ENCODE measurements at places on chromosomes 4 and X.

DNA sequence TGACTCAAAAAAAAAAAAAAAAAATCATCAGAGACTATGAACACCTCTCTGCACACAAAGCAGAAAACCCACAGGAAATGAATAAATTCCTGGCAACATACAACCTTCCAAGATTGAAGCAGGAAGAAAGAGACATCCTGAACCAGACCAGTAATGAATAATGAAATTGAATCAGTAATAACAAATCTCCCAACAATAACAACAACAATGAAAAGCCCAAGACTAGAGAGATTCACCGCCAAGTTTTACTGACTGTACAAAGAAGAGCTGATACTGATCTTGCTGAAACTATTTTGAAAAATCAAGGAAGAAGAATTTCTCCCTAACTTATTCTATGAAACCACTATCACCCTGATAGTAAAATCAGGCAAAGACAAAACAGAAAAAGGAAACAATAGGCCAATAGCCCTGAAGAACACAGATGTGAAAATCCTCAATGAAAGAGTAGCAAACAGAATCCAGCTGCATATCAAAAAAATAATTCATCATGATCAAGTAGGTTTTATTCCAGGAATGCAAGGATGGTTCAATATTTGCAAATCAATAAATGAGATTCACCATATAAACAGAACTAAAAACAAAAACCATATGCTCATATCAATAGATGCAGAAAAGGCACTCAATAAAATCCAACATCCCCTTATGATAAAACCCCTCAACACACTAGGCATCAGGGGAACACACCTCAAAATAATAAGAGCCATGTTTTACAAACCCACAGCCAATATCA lies 31.0 kb upstream of the PLK4 start:
- no peak for DNase-seq

DNA sequence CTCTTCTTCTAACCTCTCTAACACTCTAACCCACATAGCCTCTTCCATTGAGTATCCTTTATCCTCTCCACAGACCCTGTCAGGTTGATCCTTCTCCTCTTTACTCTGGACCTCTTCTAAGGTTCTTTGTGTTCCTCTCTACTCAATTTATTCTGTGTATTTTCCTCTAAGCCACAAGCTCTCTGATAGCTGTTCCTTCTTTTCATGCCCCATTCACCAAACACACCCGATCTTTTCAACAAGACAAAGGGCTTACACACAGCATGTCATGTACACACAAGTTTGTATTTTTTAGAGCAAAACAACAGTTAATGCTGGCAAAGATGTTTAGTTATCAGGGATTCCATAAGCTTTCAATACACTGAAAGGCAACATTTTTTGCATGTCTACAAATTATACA lies 1.9 kb downstream of the SPIN2B start:
- DNase-seq = no peak

DNA sequence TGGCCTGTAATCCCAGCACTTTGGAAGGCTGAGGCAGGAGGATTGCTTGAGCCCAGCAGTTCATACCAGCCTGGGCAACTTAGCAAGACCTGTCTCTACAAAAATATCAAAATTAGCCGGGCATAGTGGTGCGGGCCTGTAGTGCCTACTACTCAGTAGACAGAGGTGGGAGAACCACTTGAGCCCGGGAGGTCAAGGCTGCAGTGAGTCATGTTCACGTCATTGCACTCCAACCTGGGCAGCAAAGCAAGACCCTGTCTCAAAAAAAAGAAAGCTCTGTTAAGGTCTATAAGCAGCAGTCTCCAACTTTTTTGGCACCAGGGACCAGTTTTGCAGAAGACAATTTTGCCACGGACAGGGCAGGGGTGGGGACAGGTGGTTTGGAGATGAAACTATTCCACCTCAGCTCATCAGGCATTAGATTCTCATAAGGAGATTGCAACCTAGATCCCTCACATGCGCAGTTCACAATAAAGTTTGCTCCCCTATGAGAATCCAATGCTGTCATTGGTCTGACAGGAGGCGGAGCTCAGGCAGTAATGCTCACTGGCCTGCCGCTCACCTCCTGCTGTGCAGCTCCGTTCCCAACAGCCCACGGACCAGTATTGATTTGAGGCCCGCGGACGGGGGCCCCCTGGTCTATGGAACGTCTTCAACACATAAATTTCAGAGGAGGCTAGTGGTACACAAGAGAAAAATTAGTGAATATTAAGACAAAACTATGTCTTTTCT lies 67.9 kb downstream of the KLHL8 start:
- no peak for DNase-seq

DNA sequence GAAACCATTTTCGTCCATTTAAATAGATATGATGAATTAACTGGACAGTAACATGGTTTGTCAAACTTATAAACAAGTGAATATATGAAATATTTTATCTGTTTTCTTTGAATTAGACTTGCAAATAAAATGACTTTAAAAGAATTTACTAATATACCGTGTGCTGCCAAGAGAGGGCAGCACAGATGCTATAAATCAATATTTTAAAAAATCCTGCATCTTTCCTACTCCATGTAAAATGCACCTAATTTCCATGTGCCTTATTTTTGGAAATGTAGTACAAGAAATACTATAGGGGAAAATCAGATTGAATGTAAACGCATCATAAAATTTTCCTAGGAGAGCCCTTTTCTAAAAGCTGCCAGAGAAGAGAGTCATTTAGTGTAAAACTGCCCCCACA lies 62.2 kb downstream of the PRKX start:
- DNase-seq = no peak

DNA sequence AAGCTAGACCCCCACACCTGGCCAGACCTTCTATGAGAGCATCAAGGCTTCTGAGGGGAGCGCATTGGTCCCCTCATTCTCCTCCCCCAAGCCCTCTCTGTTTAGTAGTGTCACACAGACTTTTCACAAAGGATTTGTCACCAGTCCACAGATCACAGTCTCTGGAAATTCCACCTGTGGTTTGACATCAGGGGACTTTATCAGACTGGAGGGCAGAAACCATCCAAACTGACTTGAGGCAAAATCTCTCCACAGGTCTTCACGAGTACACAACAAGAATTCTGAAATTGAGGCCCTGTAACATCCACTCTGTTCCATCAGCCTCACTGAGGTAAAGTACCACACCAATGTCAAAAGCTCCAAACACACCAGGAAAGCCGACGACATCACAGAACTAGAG lies 112.5 kb downstream of the SH3KBP1 start:
- DNase-seq = no peak

DNA sequence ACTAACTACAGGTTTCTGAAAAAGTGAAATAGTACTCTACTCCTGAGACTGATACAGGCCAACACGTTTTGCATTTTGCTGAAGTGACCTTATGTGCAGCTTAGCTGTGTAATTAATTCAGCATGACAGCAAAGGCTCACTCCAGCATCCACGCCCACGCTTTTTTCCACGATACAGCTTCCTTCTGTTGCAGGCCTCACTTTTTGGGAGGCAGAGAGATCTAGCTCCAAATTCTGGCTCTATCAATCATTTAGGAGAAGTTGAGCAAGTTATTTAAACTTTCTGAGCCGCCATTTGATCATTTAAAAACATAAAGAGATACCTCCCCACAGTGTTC lies 160.3 kb downstream of the AFAP1 start:
- DNase-seq = no peak

GRCh38 chr4:80913381-80913780 lies 117.1 kb upstream of the BMP3 start:
- DNase-seq = no peak

DNA sequence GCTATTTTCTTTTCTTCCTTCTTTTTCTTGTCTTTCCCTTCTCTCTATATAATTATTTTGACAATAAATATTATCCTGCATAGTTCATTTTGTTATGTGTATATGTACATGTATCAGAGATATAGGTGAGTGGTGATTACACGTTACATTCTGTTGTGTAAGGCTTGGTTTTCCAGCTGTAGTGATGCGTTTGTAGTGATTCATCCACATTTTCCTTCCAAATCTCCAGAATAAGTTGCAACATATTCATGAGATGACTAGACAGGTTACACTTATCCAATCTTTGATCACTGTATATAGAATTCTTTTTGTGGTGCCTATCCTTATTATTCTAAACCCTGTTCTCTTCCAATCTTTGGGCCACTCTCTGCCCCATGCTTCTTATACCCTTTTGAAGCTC lies 540.2 kb downstream of the GBA3 start:
- no peak for DNase-seq

GRCh38 chr4:87938746-87939145 lies 36.8 kb upstream of the SPP1 start:
- DNase-seq = no peak

GRCh38 chr4:1503583-1504471 lies 97.6 kb upstream of the NKX1-1 start:
- no peak for DNase-seq

- no peak for DNase-seq
Measured at GRCh38 chr4:156751486-156751885, 220.1 kb downstream of the PDGFC start.

- no peak for DNase-seq
Measured at GRCh38 chr4:84841435-84841834, 125.1 kb downstream of the WDFY3 start.

GRCh38 chr4:147078875-147079658 lies 133.4 kb upstream of the TTC29 start:
- DNase-seq = no peak

GRCh38 chrX:10356979-10357378 lies 200.2 kb downstream of the CLCN4 start:
- no peak for DNase-seq

- DNase-seq = no peak
Measured at GRCh38 chr4:72451349-72451748, 117.7 kb downstream of the ADAMTS3 start.

DNA sequence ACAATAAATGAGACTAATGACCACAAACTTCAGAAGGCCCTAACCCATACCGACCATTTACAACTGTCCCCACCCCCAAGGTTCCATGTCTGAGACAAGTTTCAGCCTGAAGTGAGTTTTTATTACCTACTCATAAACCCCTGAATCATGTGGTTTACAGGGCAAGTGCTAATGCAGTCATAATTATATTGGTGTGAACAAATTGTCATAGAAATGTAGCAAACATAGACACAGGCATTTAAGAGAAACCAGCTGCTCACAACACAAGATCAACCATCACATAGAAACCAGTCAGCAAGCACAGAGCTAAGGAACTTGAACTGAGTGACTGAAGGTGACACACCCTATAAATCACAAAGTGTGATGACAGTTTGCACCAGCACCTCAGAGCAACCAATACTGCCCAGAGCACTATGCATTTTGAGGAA lies 173.8 kb upstream of the MID1 start:
- DNase-seq = no peak

DNA sequence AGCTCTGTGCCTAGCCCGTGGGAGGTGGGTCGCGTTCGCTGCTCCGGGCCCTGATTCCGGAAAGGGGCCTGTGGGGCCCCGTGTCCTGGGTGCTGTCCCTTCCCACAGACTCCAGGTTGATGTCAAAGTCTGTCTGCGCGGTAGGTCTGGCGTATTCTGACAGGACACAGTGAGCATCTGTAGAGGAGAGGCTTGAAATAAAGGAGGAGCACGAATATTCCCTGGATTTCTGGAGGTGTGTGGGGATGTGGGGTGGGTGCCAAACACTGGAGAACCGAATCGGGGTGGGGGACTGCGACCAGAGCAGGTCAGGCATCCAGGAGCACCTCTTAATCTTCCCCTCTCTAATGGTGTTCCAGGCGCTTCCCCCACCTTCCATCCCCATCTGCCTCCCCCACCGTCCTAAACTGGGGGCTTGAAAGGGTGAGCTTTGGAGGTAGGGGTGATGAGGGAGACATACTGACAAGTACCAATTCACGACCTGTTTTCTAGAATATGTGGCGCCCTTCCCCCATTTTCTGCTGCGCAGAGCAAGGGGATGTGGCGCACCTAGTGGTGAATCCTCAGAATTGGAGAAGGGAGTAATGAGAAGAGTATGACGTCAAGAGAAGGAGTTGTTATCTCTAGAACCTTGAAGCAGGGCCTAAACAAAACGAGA lies 877 bp downstream of the GPRASP1 start:
- no peak for DNase-seq

GRCh38 chr4:8329560-8329858 lies 60.0 kb downstream of the HTRA3 start:
- DNase-seq = no peak

DNA sequence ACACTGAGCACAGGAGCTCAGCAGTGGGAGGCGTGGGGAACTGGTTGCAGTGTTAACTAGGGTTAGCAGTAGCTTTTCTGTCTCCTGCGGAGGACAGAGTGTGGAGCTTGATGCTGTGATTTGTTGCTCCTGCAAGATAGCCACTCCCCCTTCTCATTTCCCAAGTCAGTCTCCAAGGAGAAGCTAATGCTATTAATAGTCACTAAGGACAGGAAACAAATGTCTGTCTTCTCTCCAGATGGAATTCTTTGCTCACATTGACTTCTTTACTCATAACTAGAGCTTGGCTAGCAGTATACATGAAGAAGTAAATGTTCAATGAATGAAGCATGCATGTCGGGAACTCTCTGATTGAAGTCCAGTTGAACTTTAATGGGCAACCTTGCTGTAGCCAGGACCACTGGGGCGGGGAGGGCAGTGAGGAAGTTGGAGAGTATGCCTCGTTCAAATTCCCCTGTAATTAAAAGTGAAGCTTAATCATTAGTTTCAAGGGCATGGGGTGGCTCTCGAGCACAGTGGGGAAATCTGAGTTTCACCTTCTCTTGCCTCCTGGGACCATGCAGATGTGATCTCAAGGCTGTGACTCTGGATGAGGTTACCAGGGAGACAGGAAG lies 156.6 kb upstream of the SCML1 start:
- DNase-seq = no peak

DNA sequence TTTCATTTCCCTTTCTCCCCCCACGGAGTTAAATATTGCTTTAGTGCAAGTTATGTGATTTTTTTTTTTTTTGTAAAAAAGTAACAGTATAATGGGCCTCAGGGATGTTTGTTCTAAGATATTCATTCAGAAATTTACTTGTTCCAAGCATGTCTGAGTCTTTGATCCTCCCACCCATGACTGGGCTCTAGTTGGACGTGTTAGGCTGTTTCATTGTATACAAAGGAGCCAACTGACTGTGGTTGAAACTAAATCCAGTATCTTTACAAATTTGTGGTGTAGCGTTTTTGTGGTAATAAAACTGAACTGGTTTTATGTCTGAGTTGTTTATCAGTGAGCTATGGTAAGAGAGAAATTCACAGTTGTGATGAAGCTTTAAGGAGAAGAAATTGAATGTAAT lies 74.1 kb downstream of the DOCK11 start:
- DNase-seq = no peak

GRCh38 chrX:85004255-85004654 lies 578 bp downstream of the APOOL start:
- no peak for DNase-seq

Measured in NCI-H1417 (cell line).